ENCODE measurements at places on chromosomes 16 and 17. TPM values are rescaled to one million over a fixed set of nuclear protein-coding genes. Genes with fewer than 3 reads are reported as not detected.

DNA sequence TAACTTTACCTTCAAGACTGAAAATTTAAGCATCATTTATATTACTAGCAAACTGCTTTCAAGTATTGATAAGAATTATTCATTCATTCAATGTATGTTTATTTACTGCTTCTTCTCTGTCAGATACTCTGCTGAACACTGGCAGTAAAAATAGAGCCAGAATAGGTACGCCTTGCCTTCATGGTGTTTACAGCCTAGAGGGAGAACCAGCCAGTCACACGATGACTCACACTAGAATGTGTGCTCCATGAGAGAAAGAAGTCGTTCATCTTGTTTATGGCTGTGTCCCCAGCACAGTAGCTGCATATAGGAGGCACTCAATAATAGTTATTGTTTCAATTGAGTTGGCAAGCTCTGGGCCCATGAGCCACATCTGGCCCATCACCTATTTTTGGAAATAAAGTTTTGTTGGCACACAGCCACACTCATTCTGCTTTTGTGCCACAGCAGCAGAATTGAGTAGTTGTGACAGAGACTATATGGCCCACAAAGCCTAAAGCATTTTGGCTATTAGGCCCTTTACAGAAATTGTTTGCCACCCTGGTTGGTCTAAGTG, 84.2 kb downstream of the TMC6 start:
- peak; percentile 48 for DNase-seq

GRCh38 chr16:75288181-75288580, 36.8 kb upstream of the BCAR1 start:
- no peak for DNase-seq

Gene KCNJ18
- total RNA-seq, result 0.12 TPM

Gene CTU2
- total RNA-seq, result 39.4 TPM

DNA sequence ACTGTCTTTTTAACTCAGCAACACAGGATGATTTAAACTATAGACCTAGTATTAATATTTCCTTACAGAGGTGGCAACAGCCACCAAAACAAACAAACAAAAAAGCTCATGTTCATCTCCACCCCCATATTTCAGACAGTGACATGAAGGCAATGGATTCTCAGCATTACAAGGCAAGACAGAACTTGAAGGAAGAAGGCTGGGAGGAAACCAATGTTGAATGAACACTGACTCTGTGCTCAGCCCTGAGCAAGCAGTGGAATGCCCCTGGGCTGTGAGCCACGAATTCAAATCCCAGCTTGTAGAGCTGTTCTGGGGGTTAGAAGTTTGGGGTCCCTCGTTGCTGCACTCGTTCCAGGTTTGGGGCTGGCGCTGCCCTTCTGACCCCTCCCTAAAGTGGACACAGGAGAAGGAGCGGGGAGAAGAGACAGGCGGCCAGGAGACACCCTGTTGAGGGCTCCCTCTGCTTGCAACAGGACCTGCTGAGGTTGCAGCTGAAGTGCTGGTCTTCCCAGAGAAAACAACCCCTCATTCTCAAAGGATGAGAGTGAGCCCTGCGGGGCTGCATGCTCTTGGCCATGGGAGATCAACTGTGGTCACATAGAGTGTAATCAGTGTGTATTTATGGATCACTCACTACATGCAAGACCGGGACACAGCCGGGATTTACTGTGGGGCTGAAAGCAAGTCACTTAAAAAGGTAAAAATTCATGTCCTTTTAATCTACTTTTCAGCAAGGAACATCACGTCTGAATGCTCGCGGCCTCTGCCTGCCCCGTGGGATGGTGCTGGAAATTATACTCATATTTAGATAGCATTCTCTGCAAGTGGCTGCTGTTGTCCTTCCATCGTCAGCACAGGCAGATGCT, 34.3 kb downstream of the MYH3 start:
- DNase-seq, result no peak

Gene KRT27
- total RNA-seq, result not detected
